ENCODE measurements at places on chromosomes 5 and 9. TPM values are rescaled to one million over a fixed set of nuclear protein-coding genes. Genes with fewer than 3 reads are reported as not detected.

GRCh38 chr5:123987956-123988355, 476.0 kb downstream of the CSNK1G3 start:
- no peaks in the 10 kb centered on the region for H3K27me3 ChIP-seq
- no peak for DNase-seq
- no peak overlapping the region for H3K27ac ChIP-seq
- H3K4me3 ChIP-seq: no peak overlapping the region

DNA sequence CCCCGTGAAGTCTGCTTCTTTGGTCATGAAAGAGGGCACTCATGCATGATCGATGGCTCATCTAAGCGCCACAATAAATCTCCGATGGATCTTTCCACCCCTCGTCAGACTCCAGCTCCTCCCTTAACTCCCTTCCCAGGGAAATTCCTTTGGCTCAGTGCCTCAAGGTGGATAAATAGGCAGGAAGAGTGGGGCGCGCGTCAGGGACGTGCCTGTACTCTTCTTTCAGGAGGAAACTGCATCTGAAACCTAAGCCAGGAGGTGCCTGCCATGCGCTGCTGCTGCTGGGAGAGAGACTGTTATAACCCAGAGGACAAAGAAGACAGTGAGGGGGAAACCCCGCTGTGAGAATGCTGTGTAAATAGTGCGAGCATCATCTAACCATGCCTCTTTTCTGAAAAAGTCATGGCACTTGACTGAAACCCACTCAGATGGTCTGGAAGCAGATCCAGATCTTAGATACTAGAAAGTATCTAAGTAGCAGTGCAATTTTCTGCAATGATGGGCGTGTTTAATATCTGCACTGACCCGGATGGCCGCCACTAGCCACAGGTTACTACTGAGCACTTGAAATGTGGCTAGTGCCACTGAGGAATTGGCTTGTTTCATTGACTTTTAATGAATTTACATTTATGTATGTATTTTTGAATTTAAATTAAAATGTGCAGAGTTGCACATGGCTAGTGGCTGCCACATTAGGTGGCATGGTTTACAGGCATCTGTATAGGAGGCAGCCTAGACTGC, 120.3 kb upstream of the BASP1 start:
- H3K27me3 ChIP-seq: no peaks in the 10 kb centered on the region
- DNase-seq: peak; percentile 27
- no peaks in the 10 kb centered on the region for H3K36me3 ChIP-seq
- no peaks in the 10 kb centered on the region for H3K4me1 ChIP-seq
- H3K27ac ChIP-seq: no peak overlapping the region

DNA sequence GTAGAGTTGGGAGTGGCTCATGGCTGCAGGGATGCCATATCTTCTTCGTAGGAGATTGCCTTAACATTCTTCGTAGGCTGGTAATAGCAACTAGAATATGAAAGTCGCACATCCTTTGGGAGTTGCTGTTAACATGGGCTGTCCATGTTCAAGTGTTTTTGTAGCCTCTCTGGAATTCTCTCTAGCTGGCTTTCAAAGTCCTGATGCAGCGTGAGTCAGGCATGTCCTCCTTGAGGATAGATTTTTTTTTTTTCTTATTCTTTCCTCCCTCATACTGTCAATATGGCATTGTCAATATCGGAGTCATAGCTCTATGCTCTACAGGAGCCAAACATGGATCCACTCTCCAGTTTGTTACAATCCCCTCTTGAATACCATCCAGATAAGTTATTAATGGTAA, 494.8 kb upstream of the WWC1 start:
- H3K27ac ChIP-seq: no peak overlapping the region
- H3K36me3 ChIP-seq: no peaks in the 10 kb centered on the region
- no peak overlapping the region for H3K4me3 ChIP-seq
- no peaks in the 10 kb centered on the region for H3K27me3 ChIP-seq

DNA sequence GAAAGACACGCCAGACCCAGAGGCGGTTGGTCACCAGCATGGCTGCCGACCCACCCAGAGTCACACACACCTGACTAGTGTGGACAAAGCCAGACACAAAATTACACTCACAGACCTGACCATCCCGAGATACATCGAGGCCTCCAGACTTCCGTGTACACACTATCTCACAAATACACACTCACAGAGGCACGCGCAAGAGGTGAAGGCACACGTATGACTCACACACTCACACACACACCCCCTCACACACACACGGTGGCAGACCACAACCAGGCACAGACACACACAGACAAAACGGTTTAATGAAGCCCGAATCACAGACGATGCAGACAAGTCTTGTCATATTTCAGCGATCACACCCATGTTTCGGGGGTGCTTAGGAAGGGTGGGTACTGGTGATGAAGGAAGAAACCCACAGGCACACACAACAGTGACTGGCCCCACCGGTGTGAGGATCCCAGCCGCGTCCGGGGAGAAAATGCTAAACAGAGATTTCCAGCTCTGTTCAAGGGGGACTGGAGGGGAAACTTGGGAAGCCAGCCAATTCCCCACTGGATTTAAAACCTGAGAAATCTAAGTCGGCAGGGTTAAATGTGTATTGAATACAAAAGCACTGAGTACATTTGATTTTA, 51.3 kb downstream of the CRB2 start:
- H3K27ac ChIP-seq: no peak overlapping the region
- no peak for DNase-seq
- no peaks in the 10 kb centered on the region for H3K4me1 ChIP-seq
- H3K36me3 ChIP-seq: no peaks in the 10 kb centered on the region

- no peak overlapping the region for H3K27ac ChIP-seq
- no peaks in the 10 kb centered on the region for H3K4me1 ChIP-seq
- peaks cover 35% of the 10 kb centered on the region for H3K27me3 ChIP-seq
These were observed 76.8 kb downstream of the LMX1B start for GRCh38 chr9:126690431-126691051.

DNA sequence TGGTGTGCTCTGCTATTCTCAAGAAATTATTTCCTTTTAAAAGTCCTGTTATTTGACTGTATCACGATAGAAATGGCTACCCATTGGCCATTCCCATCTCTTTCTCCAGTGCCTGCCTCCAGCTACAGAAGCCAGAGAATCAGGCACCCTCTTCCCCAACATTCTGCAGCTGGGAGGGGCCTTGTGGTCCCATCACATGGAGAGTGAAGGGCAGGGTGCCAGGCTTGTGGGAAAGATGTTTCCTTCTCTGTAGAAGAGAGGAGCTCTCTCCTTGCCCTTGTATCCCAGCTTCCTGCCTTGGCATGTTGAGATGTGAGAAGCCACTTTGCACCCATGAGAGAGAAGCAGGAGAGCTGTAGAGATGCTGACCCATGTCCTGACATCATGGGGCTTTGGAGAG, 465.0 kb downstream of the MTRR start:
- no peak for DNase-seq
- H3K36me3 ChIP-seq: no peaks in the 10 kb centered on the region
- no peak overlapping the region for H3K4me3 ChIP-seq
- H3K27me3 ChIP-seq: no peaks in the 10 kb centered on the region

DNA sequence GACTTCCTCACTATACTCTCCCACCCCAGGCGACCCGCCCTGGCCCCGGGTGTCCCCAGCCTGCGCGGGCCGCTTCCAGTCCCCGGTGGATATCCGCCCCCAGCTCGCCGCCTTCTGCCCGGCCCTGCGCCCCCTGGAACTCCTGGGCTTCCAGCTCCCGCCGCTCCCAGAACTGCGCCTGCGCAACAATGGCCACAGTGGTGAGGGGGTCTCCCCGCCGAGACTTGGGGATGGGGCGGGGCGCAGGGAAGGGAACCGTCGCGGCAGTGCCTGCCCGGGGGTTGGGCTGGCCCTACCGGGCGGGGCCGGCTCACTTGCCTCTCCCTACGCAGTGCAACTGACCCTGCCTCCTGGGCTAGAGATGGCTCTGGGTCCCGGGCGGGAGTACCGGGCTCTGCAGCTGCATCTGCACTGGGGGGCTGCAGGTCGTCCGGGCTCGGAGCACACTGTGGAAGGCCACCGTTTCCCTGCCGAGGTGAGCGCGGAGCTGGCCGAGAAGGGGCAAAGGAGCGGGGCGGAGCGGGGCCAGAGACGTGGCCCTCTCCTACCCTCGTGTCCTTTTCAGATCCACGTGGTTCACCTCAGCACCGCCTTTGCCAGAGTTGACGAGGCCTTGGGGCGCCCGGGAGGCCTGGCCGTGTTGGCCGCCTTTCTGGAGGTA, 2.1 kb downstream of the CA9 start:
- H3K27me3 ChIP-seq: no peaks in the 10 kb centered on the region
- H3K4me1 ChIP-seq: peaks cover 9% of the 10 kb centered on the region
- H3K27ac ChIP-seq: no peak overlapping the region
- H3K4me3 ChIP-seq: peak overlapping the region; percentile 44

DNA sequence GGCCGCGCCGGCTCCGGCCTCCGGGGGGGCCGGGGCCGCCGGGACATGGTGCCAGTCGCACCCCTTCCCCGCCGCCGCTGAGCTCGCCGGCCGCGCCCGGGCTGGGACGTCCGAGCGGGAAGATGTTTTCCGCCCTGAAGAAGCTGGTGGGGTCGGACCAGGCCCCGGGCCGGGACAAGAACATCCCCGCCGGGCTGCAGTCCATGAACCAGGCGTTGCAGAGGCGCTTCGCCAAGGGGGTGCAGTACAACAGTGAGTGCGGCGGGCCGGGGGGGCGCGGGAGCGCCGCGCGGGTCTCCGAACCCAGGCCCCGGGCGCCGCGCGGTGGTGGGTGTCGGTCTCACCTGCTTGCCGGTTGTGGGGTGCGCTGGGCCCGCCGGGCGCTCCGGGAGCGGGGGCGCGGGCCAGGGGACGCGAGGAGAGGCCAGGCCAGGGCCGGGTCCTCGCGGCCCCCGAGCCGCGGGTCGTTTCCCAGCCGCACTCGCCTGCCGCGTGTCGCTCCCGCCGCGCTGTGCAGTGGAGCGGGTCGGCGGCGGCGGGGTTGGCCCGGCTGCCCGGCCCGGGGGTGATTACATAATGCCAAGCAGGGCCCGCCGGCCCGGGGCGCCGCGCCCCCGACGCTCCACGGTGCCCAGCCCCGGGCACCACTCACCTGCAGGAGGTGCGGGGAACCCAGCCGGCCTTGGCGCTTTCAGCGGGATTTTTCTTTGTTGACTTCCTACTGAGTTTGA, 492 bp downstream of the RABL6 start:
- no peaks in the 10 kb centered on the region for H3K36me3 ChIP-seq
- H3K4me1 ChIP-seq: peaks cover 16% of the 10 kb centered on the region
- peak overlapping the region; percentile 62 for H3K27ac ChIP-seq

DNA sequence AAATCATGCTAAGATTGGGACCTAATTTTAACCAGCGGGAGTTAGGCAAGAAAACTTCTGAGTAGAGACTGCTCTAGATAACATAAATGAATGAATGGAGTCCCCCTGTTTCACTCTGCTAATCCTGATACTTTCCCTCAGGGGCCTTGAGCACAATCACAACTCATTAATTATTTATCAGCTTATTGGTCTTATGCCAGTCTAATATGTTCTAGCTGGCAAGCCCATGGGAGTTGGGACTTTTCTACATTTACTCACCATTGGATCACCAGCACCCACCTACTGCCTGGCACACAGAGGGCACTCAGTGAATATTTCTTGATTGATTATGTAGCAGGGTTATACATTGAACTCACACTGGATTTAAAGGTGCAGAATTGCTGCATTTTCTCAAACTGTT, 13.5 kb upstream of the TMED7 start:
- H3K27ac ChIP-seq: no peak overlapping the region
- no peak for DNase-seq
- no peaks in the 10 kb centered on the region for H3K27me3 ChIP-seq
- no peak overlapping the region for H3K4me3 ChIP-seq
- H3K36me3 ChIP-seq: no peaks in the 10 kb centered on the region
- H3K4me1 ChIP-seq: no peaks in the 10 kb centered on the region

- no peak for DNase-seq
- no peak overlapping the region for H3K27ac ChIP-seq
- no peaks in the 10 kb centered on the region for H3K4me1 ChIP-seq
- H3K27me3 ChIP-seq: no peaks in the 10 kb centered on the region
These were observed 150.1 kb upstream of the RFX3 start for GRCh38 chr9:3675946-3676345.

GRCh38 chr5:179901462-179901861, 6.2 kb downstream of the TBC1D9B start:
- H3K4me3 ChIP-seq: no peak overlapping the region
- no peaks in the 10 kb centered on the region for H3K27me3 ChIP-seq
- H3K27ac ChIP-seq: no peak overlapping the region
- DNase-seq: no peak
- H3K4me1 ChIP-seq: peaks cover 4% of the 10 kb centered on the region
- H3K36me3 ChIP-seq: peaks cover 9% of the 10 kb centered on the region

DNA sequence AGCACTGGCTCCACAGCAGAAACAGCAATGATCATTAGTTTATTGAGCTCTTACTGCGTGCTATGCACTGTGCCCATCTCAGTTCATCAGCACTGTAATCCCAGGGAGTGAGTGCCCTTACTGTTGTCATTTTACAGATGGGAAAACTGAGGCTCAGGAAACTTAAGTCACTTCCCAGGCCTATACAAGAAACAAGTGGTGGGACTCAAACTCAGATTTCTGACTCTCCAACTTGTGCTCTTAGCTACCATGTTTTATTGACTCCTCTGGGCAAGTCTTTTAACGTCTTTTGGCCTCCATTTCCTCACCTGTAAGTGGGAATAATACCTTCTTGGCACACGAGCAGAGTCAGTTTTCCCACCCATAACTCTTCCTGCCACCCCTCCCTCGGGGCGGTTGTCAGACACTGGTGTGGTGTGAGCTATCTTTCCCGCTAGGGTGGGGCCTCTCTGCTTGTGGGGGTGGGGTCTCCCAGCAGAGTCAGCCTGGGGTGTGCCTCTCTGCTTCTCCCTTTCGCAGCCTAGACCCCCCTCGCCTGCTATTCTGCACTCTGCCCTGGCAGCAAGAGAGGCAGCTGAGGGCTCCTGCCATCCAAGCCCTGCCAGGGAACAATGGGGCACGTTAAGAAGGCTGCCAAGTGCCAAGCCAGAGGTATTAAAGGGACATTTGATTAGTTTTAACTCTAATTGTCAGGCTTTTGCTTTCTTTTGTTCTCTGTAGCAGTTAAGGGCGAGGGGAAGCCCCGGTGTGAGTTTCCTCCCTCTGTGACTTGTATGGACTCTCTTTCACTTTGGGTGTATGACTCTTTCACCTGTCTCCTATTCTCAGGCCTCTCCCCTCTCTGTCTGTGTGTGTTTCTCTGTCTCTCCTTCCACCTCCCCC, 12.1 kb downstream of the GALNT10 start:
- no peak for DNase-seq
- H3K4me1 ChIP-seq: peaks cover 8% of the 10 kb centered on the region
- no peak overlapping the region for H3K4me3 ChIP-seq
- H3K36me3 ChIP-seq: no peaks in the 10 kb centered on the region
- no peaks in the 10 kb centered on the region for H3K27me3 ChIP-seq
- no peak overlapping the region for H3K27ac ChIP-seq

DNA sequence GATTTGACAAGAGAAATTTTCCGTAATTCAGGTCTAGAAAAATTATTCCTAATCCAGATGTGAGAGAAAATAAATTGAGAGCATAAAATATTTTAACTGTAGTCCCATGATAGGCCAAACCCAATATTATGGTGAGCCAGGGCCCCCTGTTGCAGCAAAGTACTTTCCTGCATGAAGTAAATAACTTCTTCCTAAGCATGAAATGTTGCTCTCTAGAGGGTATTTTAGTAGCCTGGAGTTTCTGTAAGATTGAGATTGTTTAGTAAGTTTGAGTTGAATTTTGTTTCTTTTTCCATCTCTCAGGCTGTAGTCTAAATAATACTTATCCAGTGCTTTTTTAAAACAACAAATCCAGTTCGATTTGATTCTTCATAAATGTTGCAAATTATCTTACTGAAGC, 317.5 kb upstream of the MPDZ start:
- no peaks in the 10 kb centered on the region for H3K4me1 ChIP-seq
- H3K36me3 ChIP-seq: no peaks in the 10 kb centered on the region
- DNase-seq: no peak
- H3K4me3 ChIP-seq: no peak overlapping the region

RETREG1 gene
- total RNA-seq: 56.8 TPM

IFNA13 gene
- total RNA-seq: not detected

SLC6A19 gene
- 56.2 TPM for total RNA-seq

CAMK2A gene
- 0.61 TPM for total RNA-seq

FRRS1L gene
- total RNA-seq: 1.8 TPM

CSNK1G3 gene
- total RNA-seq: 78.3 TPM

SLC46A2 gene
- not detected for total RNA-seq

SLC36A3 gene
- total RNA-seq: not detected
